ENCODE measurements at places on chromosomes 12 and 14.
A peak's percentile ranks its signal among the peaks of the same experiment; 100 is the strongest.

GRCh38 chr14:61215222-61216020 lies 65.7 kb downstream of the TMEM30B start:
- DNase-seq = no peak

- DNase-seq = no peak
These were observed 65.0 kb downstream of the CHST11 start for GRCh38 chr12:104521731-104522130.

GRCh38 chr12:1936406-1937320 lies 18.2 kb upstream of the CACNA2D4 start:
- DNase-seq = no peak

GRCh38 chr12:85573635-85574214 lies 262.5 kb downstream of the RASSF9 start:
- no peak for DNase-seq

GRCh38 chr12:125184213-125184967 lies 119.2 kb downstream of the AACS start:
- no peak for DNase-seq

GRCh38 chr14:61574514-61574807 lies 120.9 kb upstream of the HIF1A start:
- no peak for DNase-seq

DNA sequence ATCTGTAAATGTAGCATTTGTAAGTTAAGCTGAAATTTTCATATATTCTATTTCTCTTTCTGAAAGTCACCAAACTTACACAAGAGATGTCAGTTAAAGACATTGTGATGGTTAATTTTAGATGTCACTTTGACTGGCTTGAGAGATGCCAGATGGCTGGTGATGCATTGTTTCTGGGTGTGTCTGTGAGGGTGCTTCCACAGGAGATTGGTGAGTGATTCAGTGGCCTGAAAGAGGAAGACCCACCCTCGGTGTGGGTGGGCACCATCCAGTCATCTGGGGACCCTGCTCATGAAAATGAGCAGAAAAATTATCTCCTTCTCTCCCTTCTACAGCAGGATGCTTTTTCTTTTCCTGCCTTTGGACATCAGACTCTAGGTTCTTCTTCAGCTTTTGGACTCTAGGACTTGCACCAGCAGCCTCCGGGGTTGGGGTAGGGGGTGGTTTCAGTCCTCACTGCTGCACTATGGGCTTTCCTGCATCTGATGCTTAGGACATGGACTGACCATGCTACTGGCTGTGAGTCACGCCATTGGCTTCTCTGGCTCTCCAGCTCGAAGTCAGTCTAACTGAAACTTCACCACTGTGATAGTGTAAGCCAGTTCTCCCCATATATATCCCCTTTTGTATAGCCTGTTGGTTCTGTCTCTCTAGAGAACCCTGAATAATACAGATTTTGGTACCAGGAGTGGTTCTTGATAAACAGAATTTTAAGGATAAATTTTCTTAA lies 20.9 kb downstream of the PDE6H start:
- DNase-seq = no peak

DNA sequence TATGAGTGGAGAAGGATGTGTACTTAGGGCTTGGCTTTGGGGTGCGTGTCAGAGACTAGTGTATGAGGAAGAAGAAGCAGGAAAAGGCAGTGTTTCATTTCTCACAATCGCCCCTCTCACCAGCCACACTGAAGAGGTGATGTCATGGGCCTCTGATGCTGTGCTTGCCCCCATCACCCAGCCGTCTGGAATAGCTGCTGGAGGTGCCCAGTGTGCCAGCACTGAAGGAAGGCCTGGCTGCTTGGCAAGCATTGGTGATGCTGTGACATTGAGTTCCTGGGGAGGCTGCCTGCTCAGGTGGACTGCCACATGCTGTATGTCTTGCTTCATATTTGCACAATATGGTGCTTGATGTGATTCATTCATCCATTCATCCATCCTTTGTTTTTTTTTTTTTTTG lies 56.2 kb downstream of the CRADD start:
- no peak for DNase-seq

- no peak for DNase-seq
These were observed 32.9 kb downstream of the TCHP start for GRCh38 chr12:109932878-109933503.

DNA sequence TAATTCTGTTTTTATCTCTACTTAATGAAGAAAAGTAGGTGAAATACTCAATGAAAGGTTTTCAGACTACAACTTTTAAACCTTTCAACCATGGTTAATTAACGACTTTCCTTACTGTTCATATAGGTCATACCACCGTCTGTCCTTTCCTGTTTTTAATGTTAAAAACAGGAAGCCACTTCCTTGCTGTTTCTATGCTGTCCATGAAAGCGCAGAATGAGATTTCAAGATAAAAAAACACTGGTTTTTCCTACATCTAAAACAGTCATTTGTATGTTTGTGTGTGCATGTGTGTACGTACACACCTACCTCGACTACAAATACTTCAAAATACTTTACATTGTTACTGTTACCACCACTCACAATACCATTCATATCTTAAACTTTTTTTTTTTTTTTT lies 27.3 kb downstream of the SPTLC2 start:
- DNase-seq = no peak

GRCh38 chr12:42669553-42669952 lies 80.0 kb upstream of the PRICKLE1 start:
- no peak for DNase-seq

GRCh38 chr14:52730709-52731111 lies 744 bp downstream of the STYX start:
- no peak for DNase-seq

DNA sequence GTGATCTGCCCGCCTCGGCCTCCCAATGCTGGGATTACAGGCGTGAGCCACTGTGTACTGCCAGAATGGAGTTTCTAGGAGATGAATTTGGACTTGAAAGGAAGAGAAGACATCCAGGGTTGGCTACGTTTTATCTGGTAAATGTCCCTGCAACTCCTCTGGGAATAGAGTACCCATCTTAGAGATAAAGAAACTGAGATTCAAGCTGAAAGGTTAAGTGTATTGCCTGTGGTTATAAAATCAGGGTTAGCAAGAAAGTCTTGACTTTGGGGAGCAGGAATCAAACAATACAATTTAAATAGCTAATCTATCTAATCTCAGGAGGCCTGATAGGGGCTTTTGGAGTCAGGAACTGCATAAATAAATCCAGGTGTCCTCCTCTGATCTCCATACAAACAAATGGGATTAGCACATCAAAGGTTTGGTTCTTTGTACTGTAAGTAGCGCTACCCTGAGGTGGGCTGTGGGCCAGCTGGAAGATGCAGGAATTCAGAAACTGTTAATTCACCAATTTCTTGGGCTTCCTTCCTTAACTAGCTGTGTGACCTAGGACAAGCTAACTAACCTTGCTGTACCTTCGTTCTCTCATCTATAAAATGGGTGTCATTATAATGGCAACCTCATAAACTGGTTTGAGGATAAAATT lies 45.1 kb downstream of the TBX3 start:
- no peak for DNase-seq

DNA sequence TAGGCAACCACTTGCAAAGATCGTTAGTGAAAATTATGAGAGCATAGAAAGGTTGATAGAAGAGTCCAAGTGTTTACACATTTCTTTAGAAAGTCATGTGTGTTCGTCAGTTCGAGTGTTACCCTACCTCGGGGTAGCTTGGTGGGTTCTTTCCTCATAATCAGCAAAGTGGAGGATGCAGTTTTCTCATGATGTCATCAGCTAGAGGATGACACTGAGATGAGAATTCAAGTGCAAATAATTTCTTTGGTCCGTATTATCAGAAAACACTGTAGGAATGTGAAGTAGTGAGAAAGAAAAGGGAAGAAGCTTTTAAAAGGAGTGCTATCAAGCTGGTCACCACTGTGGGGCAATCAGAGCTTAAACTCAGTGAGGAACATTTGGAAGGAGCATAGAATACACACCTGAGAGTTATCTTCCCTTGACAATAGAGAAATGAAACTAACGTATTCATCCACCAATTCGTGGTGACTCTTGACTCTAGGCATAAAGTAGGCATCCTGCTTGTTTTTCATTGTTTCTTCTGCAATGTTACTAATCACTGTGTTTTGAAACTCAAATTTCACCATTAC lies 1340.9 kb upstream of the TMEM132C start:
- DNase-seq = no peak

DNA sequence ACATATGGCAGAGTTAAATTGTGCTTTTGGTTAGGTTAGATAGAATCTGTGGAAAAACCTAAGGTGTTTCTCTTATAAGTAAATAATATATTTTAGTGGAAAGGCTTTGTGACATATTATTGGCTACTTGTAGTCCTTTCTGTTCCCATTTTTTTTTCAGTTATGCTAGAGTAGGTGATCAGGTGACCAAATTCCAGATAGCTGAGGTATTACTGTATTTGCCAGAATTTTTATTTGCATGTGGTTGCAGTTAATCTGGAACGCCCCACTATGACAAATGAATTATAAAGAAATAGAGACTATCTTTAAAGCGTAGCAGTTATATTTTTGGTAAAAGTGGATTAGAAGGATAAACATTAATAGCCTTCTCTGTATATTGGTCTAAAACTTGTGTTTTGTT lies 52.0 kb downstream of the ARHGAP5 start:
- no peak for DNase-seq

- DNase-seq = no peak
These were observed 9.9 kb downstream of the GPRC5A start for GRCh38 chr12:12901158-12901791.

DNA sequence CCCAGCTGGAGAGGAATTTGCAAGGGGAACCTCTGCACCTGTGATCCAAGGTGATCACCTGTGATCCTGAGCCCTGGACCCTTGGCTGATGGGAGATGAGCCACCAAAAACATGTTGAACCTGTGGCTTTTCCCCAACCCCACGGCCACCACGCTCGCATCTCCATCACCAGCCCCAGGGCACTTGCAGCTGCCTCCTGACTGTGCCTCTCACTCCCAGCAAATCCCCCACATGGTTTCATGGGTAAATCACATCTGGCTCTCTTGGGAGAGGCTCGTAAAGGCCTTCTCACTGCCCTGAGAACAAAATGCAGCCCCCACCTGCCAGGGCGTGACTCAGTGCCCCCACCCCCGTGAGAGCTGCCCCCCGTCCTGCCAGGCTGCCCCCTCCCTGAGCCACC lies 76.0 kb downstream of the RFLNA start:
- no peak for DNase-seq

GRCh38 chr12:130555628-130556485 lies 160.2 kb downstream of the RIMBP2 start:
- DNase-seq = peak; percentile 85

DNA sequence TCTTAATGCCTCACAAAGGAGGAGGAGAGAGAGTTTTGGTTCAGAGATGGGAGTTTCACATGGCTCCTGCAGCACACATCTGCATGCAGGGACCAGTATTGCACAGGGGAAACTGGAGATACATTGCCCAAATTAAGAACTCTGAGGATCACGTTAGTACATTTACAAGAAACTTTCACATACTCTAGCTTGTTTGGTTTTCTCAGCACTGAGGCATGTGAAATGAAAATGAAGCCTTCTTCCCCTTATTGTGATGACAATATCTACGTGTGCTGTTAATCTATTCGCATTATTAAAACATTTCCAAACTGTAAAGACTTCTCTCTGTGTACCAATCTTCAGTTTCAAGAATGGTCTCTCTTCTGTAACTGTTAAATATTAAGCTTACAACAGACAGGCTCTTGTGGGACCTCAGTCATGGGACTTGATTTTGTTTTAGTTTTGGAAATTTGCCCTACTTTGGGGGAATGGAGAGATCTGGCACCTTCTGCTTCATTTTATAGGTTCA lies 124.7 kb downstream of the DAAM1 start:
- DNase-seq = no peak

DNA sequence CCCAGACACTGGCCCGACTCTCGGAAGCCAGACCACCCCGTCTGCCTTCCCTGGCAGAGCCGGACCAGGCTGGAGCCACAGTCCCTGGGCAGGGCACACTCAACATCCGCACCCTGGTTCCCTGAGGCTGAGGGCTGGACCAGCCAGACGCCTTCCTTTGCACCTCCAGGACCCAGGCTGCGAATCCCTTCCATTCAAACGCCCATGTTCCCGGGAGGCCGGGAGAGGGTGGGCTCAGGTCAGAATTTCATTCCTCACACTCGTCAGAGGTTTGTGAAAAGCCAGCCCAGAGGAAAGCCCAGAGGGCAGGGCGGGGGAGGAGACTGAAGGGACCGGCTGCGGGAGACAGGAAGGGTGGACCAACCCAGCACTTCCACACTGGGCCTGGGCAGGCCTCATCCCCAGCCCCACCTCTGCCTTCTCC lies 58.7 kb downstream of the LRRC74A start:
- DNase-seq = no peak

DNA sequence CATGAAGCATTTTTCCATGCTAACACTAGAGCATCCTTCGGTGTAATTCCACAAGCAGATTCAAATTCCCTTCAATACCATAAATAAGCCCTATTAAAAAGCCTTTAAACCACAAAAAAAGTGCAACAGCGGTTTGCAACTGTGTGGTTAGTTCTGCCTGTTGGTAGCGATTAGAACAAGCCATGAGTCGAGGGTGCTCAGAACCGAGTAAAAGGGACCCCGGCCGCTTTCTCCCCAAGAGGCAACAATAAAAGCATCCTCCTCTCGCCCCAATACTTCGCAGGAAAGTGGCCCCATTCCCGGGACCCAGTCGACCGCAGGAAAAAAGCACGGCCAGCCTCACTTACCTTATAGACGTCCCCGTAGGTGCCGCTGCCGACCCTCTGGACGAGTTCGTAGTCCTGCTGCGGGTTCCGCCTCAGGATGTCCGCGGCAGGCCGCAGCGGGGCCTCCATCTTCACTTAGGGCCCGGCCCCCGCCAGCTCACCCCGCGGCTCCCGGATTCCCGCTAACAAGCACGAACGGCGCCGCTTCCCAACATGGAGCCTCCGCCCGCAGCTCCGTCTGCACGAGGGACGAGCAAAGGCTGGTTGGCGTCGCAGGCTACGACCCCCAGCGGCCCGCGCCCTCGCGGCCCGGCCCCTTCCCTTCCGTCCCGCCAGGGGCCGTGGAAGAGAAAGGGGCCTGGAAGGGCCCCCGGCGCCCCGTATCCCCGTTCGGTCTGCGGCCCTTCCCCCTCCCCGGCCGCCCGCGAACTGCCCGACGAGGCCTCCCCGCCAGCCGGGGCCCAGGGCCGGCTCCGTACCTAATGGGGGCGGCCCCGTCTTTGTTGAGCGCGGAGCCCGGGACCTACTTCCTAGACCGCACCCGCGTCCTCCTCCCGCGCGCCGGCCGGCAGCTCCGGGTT lies 521 bp downstream of the MAP4K5 start:
- DNase-seq = no peak

GRCh38 chr12:11630046-11630706 lies 19.3 kb upstream of the ETV6 start:
- DNase-seq = no peak
